ENCODE measurements at places on chromosomes 1 and 21.
A peak's percentile ranks its signal among the peaks of the same experiment; 100 is the strongest.

GRCh38 chr1:2875707-2876561, 74.4 kb upstream of the TTC34 start:
- DNase-seq = peak; percentile 75

DNA sequence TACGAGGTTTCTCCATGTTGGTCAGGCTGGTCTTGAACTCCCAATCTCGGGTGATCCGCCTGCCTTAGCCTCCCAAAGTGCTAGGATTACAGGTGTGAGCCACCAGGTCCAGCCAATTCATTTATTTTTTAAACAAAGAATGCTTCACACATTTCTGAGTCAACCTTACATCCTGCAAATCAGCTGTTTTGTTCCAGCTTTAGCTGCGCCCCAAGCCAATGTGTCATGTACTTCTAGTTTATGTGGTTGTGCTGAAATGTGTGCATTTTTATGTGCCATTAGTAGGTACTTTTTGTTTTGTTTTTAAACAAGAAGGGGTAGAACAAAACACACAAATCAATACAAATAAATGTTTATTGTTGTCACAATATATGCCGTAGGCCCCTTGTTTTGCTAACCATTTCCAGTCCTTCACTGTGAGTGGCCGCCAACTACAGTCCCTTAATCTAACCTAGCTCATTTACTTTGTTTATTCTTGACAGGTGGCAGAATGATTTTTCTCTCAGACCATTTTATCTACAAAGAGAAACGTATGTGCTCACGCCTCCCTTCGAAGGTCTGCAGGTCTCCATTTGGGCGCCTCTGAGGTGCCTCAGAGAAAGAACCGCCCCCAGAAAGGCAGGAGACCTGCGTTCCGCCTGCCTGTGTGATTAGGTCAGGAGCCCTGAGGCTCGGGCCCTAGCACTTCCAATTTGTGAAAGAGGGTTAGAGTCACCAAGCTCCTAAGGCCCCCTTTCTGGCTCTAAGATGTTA, 2.8 kb upstream of the CASQ2 start:
- no peak for DNase-seq

DNA sequence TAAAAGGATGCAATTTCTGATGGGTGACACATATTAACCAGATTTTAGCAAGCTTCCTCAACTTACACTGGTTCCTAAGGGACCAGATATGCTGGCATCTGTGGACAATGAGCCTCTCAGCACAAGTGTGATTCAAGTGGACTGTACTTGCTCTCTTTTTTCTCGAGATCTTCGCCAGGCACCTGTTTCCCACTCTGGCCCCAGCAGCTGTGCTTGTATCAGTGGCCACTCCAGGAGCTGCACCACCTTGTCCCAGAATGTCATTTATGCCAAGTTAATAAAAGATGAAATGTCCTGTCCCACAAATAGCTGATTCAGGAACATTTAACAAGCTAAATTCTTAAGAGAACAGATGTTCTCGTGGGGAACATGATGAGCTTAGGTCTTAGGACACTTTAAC, 14.6 kb downstream of the C1orf198 start:
- no peak for DNase-seq

DNA sequence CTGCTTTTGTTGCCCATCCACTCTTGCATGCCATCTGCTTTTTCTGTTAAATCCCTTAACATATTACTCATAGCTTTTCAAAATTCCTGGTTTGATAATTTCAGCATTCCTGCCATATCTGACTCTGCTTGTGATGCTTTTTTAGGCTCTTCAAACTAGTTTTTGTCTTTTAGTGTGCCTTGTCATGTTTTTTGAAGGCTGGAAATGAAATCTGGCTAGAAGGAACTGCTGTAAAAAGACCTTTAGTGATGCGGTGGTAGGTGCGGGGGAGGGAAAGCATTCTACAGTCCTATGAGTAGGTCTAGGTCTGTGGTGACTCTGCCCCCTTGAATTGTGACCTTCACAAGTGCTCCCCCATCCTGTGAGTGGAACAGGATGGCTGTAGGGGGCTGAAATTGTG, 15.0 kb upstream of the S100B start:
- DNase-seq = no peak

DNA sequence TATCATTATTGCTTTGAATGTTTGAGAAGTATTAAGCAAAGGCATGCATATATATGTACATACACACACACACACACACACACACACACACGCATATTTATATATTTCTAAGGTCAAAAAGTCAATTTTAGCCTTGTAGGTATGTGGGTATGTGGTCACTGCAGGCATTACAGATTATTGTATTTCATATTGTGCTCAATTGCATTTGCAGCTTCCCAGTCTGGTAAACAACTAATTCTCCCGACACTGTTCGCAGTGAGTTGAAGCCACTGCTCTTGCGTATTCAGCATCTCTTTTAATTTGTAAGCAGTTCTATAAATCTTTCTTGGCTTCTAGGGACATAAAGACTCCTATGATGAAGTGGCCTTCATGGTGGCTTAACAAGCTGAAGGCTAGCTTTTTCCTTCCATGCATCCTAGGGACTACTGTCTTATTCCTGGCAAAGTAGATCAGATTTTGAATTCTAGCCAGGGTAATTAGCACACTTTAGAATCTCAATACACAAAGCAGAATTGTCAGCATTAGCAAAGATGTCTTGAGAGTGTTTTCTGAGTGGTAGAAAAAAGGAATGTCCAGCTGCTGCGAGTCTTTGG, 368.6 kb upstream of the NEGR1 start:
- DNase-seq = no peak

GRCh38 chr1:182676274-182676673, 8.1 kb downstream of the RGS8 start:
- DNase-seq = no peak

DNA sequence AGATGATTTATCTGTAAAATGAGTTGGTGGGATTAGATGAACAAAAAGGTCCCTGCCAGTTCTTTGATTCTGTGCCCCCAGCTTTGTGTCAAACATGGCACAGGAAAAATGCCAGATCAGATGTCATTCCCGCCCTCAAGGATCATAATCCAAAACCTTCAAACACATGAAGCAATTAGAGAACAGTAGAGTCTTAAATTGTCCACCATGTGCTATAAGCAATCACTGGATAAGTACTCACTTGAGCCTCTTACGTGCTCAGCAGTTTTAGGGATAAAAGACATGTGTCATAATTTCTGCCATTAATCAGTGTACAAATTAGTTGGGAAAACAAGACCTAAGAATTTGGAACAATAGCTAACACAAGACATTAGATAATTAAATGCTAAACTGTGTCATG, 15.4 kb upstream of the KIAA0040 start:
- no peak for DNase-seq

DNA sequence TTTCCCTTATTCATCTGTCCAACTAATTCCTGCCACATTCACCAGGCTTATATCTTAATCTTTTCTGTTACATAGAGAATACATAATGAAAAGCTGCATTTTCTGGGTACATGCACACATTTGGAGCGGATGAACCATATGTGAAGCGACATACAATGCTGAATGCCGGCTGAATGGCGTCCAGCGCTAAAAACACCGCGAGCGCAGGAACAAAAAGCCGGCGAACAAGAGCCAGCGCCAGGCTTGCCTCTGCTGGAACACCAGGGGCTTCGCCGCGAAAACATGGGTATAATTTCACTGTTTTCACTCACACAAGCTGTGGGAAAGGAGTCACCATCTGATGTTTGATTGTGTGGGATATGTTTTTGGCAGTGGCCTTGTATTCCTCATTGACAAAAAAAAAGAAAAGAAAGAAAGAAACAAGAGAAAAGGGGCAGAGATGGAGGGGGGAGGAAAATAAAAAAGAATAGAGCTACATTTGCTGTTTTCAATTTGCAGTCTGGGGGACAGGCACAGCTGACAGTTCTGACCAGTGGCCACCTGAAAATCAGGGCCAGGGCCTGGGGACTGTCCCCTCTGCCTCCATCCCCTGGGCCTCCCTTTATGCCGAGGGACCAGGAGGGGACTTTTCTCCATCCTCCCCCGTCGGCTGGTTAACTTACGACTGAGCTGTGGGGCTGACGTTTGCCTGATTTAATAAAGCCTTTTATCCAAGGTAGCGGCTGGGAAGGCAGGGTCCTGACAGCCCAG, 70.2 kb upstream of the OLIG2 start:
- DNase-seq = no peak

DNA sequence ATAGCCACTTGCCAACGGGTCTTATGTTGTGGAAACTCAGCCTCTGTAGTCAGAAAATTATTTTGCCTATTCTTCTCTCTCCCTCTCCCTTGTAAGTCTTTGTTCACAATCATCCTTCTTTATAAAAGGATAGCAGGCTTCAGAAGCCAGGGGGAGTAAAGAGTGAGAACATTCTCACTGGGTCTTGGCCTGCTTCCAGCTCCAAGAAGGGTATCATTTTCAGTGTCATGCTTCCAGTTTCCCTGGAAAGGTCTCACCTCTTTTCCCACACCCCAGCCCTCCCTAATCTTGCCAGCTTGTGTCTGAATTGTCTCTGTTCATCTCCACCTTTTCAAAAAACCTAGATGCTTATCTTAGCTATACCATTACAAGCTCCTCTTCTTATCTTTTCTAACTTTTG, 346.2 kb upstream of the LRRC7 start:
- no peak for DNase-seq

DNA sequence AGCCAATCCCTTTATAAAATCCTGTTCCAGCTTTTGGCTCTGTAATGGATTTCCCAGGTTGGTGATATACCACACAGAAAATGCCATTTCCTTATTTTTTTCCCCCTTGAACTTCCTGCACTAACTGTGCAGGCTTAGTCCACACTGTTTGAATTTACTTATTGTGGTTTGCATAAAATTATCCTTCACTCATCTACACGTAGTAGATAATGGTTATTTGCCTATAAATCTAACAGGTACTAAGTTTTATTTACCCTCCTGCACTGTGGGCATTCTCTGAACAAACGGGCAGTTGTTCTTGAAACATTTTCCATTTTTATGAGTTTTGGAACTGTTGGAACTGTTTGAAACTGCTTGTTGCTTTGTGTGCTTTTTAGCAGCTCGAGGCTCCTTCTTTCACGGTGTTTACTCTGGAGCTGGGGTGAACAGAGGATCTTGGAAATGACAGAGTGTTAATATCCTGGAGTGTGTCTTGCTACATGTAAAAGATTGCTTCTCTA, 23.0 kb upstream of the KIFAP3 start:
- DNase-seq = no peak

DNA sequence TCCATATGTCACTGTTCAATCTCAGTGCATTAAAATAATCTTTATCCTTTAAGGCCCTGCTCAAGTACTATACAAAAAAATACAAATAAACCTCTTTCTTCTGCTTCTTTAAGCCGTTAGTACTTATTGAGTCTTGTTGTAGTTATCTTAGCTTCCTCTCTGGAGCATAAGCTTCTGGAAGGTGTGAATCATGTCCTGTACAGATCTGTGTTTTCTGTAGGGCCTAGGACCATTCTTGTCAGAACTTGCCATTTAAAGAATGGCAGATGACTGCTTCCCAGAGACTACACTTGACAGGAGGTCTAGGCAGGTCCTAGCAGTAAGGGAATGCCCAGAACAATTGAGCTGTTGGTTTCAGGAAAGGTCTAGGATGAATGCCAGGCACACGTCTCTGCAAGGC, 12.9 kb downstream of the NEK7 start:
- DNase-seq = no peak

- no peak for DNase-seq
Observed at GRCh38 chr21:46243325-46243724, 14.8 kb upstream of the LSS start.

DNA sequence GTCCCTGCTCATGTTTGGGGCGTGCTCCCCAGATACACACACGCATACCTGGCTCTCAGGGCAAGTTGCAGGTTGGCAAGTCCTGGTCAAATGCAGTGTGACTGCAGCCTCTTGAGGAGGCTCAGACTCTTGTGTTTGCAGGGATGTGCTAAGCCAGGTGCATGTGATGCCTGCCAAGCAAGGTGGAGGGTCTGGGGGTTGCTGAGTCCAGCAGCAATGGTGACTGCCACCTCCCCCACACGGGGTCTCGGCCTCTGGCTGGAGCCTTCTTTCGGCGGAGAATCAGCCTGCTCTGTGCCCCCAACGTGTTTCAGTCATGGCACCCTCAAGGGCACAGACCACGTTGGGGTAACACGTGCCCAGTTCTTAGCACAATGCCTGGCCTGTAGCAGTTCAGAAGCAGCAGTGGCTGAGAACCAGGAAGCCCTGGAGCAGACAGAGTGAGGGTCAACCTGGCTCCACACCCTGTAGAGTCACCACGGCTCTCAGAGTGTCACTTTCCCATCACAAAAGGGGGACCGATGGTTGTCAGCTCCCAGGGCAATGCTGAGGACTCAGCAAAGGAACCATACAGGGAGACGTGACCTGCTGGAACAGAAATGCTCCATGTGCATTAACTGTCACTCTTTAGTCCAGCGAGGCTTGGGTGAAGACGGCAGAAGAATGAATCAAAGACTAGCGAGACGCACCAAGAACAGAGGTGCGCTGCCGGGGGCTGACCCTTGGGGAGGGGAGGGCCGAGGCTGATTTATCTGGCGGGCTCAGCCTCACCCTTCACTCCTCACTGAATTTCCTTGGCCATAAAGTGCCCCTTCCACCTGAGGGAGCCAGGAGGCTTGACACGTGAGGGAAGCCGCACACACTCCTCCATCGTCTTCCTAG, 109.0 kb downstream of the PGBD5 start:
- no peak for DNase-seq

DNA sequence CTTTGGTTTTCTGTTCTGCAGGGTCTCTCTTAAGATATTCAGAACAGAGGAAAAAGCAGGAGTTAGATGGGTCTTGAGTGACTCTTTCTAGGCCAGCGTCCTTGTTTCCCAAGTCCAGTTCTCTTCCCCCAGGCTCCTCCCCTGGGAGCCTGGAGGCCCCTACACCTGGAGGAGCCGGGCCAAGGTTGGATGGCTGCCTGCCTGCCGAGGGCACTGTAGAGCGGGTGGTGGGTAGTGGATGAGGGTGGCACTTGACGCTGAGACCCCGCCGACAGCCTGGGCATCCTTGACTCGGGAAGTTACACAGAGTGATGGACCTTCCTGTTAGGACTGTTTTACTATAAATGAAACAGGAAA, 17.4 kb upstream of the KANK4 start:
- DNase-seq = no peak

DNA sequence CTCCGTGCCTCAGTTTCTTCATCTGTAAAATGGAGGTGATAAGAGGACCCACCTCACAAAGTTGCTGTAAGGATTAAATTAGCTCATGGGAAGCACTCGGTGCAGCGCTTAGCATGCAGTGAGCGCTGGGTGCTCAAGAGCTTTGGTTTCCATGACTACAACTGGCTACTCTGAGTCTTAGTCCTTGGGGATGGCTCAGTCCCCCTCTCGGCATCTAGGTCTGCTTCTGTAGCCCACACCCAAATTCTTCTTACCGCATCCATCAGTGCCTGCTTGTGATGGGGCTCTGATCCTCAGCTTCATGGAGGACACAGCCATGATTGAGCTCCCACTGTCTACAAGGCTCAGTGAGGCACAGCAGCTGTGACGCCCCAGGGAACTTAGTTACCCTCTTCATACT, 159.0 kb downstream of the ACTL8 start:
- peak; percentile 28 for DNase-seq

- DNase-seq = no peak
Observed at GRCh38 chr21:32519945-32520874, 65.1 kb downstream of the TCP10L start.

GRCh38 chr1:47333922-47334764, 553 bp downstream of the CMPK1 start:
- DNase-seq = peak; percentile 75

GRCh38 chr1:50877641-50878040, 82.4 kb downstream of the FAF1 start:
- no peak for DNase-seq

- no peak for DNase-seq
Observed at GRCh38 chr1:94955767-94956632, 29.1 kb upstream of the CNN3 start.

Data from tibial artery (tissue), 4 donors.